Stimulated activated CD4-positive, alpha-beta T cell treated with anti-CD3 and anti-CD28 coated beads, TNF-alpha, amount 100 ng/mL, for 4 hours (primary cell): ENCODE measurements at places on chromosomes 13 and 19.
A peak's percentile ranks its signal among the peaks of the same experiment; 100 is the strongest.

DNA sequence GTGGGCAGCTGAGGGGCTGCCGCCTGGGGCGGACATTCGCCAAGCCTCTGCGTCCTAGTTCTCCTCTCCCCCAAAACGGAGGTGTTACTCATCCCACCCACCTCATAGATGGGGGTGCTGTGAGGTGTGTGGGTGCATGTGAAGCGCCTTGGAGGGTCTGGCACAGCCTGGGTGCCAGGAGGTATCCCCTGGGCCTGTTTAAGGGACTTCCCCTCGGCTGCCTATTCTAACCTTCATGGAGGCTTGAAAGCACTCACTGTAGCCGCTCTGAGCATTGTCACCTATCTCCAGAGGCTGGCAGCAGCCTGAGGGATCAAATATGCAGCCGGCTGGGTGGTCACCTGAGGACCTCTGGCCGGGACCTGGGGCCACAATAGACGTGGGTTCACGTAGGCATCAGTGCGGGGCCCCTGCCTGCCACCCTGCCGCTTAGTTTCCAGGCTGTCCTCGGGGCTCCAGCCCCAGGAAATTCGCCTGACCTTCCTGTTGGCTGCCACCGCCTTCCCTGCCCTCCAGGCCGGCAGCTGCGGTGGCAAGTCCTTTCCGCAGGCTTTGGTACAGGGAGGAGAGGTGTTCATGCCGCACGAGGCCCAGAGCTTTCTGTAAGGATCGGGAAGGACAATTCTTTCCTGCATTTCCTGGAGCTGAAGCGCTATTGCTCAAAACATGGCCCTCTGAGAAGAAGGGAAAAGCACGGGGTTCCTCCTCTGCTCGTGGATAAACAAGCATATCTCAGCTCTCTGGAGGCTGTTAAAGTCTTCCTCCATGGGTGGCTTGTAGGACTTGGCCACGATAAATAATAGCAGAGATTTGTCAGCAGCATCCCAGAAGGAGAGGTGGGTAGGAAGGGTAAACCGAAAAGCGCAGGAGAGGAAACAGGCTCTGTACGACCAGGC lies 4.6 kb downstream of the COL4A2 start:
- no peak for DNase-seq

DNA sequence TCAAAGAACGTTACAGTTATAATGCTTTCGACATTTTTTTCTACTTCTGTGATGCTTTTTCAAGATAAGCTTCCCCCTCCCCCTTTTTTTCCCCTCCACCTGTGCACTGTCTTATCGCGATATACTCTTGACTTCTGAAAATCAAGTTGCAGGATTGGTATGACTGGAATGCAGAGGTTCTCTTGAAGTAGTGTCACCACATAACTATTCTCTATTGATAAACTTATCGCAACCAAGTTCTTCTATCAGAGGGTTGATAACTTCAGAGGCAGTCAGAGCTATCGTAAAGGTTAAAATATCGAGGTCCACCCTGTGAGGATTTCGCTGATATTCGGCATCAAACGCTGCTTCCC lies 820 bp downstream of the EID2 start:
- no peak for DNase-seq

GRCh38 chr13:60327511-60327910 lies 69.5 kb upstream of the TDRD3 start:
- DNase-seq, result no peak

DNA sequence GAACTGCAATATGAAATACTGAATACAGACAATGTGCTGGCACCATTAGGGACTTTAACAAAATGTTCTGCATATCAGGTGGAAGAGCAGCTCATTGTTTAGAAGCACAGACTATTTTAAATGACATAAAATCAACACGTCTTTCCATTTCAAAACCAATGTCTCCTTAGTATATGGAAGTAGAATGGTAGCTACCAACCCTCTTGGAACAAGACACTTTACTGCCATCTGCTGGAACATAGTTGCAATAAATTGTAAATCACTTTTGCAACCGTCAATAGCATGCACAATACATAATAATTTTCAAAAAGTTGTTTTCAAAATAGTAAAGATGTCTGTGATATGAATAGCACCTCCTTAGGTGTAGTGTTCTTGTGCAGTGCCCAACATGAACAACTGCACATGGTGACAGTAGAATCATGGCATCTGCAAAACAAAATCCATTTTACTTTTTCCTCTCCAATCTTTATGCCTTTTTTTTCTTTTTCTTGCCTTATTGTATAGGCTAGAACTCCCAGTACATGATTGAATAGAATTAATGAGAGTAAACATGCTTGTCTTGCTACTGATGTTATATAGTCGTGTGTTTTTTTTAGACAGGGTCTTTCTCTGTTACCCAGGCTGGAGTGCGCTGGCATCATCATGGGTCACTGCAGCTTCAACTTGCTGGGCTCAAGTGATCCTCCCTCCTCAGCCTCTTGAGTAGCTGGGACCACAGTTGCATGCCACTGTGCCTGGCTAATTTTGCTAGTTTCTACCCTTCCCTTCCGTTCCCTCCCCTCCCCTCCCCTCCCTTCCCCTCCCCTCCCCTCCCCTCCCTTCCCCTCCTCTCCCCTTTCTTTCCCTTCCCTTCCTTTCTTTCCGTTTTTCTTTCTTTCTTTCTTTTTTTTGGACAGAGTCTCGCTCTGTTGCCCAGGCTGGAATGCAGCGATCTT lies 7.8 kb upstream of the LYPD5 start:
- DNase-seq, result no peak

GRCh38 chr13:36528105-36528504 lies 95.8 kb downstream of the CCNA1 start:
- DNase-seq, result no peak

DNA sequence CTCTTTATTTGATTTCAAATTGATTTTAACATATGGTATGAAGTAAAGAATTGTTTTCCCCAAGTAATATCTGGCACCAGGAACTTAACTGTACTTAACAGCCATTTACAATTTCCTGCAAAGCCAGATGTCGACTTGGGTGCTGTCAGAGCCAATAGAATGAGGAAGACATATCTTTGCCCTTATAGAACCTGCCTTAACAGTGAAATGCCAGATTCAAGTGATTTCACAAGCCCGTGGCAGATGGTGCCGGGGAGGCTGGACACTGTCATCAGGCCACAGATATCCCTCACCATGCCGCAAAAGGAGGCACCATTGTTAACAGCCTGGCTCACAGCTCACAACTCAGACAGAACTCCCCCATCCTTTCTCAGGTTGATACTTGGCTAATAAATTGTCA lies 48.7 kb downstream of the ESD start:
- DNase-seq, result no peak

DNA sequence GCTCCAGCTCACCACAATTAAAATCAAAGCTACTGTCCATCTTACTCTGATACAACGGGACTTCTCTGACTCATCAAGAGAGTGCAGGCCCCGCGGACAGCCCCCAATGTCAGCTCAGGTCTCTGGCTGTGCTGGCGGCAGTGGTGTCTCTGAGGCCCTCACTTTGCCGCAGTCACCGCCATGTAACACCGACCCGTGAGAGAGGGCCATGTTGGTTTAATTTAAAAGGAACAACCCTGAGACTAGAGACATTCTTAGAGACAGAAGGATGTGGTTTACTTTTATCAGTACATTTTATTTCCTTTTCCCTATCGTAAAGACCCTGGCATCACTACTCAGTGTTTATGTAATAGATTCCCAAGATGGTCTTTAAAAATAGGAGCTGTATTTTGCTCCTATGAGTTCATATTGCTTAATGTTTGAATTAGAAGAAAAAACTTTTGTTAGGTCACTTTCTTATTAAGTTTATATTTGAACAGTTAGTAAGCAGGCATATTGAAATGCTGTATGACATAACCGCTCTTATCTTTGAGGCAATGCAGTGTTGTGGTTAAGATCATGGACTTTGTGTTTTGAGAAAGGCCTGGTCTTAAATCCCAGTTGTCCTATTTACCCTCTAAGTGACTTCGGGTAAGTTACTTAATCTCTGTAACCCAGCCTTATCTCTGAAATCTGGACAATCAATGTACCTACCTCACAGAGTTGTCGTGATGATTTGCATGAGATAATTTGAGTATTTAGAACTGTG lies 23.4 kb downstream of the DGKH start:
- DNase-seq, result no peak

- no peak for DNase-seq
These were observed 69.2 kb downstream of the INSR start for GRCh38 chr19:7224995-7225394.

DNA sequence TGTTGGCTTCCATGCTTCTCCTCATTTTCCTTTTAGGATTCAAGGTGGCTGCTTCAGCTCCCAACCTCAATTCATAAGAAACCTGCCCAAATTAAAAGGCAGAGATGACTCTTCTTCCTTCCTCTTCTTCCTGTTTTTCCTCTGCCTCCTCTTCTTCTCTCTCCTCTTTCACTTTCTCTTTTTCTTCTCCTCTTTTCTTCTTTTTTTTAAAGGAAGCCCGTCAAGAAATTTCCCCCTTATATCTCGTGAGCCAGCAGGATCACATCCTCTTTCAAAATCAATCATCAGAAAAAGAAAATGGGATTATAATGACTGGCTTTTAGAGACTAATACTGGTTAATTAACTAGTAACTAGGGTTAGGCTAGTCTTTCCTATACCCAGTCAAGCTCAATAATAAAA lies 220.3 kb downstream of the NBEA start:
- no peak for DNase-seq

DNA sequence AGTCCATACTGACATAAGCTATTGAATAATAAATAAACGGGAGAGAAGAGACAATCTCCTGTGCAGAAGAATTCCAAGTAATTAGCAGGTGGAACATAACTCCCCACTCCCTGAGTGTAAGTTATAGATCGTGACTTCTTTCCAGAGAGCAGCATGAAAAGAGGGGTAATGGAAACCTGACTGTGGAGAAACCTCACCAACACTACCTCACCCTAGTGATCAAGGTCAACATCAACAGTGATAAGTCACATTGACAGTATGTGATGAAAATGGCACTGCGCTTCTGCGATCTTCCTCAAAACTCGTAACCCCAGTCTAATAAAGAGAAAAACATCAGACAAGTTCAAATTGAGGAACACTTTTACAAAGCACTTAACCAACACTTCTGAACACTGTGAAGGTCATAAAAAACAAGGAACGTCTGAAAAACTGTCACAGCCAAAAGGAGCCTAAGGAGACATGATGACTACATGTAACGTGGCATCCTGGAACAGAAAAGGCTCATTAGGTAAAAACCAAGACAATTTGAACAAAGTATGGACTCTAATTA lies 19.8 kb downstream of the CAB39L start:
- DNase-seq, result no peak

DNA sequence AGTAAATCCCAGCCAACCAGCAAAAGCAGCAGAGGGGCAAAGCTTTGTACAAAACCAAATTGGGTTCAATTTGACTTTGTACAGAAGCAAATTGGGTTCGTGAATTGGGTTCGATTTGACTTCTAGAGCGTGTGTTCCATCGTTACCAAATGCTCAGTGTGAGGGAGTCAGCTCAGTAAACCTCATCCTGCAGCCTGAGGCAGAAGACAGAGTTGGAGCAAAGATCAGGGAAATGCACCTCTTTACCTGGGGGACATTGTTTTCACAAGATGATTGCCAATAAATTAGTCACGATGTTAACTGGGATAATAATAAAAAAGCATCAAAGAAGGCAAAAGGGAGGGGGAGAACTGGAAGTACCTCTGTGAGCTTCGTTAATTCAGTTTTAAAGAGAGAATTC lies 1.5 kb downstream of the RAB20 start:
- DNase-seq, result no peak

- DNase-seq, result no peak
These were observed 320.1 kb downstream of the MTUS2 start for GRCh38 chr13:29140277-29140676.

DNA sequence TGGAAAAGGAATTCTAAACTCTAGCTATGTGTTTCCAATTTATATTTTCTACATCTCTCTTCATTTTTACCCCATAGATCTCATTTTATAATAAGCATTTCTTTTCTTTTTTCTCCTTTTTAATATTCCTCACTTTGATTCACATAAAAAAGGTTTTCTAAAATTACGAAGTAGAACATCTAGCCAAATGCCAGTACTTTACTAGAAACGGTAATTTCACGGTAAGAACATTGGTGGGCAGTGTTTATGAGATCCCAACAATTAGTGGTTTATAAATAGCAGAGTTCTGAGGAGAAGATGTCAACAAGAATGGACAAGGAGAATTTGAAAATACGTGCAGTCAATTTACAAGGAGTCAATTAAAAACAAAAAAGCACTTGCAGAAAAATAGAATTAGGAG lies 94.8 kb downstream of the PCDH9 start:
- DNase-seq, result no peak

- no peak for DNase-seq
These were observed 812.7 kb upstream of the MIR17HG start for GRCh38 chr13:90534617-90535370.

GRCh38 chr13:51523082-51523518 lies 61.2 kb upstream of the WDFY2 start:
- no peak for DNase-seq

DNA sequence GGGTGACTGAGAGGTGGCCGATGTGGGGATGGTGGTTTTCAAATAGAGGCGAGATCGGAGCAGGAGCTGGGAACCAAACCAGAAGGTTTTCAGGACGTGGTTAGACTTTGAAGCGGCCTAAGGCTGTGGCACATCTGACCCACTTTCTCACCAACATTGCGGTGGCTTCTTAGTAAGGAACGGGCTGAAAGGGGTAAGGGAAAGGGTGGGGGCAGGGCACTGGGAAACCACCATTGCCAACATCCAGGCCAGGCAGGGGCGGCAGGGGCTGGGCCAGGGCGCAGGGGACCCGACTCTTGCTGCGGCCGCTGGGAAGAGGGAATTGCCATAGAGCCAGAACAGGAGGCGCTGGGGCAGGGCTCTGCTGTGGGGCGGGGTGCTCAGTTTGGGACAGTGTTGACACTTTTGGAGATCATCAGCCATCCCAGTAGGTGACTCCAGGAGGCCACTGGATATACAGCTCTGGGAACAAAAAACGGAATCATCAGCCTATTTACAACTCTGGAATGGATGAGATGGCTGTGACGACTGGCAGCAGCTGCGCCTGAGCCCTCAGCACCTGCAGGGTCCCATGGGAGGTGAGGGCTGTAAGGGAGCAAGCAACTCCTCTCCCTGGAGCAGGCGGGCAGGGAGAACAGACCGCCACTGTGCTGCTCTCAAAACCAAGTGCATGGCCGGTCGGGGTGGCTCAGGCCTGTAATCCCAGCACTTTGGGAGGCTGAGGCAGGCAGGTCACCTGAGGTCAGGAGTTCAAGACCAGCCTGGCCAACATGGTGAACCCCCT lies 52.2 kb downstream of the IRS2 start:
- DNase-seq, result no peak

DNA sequence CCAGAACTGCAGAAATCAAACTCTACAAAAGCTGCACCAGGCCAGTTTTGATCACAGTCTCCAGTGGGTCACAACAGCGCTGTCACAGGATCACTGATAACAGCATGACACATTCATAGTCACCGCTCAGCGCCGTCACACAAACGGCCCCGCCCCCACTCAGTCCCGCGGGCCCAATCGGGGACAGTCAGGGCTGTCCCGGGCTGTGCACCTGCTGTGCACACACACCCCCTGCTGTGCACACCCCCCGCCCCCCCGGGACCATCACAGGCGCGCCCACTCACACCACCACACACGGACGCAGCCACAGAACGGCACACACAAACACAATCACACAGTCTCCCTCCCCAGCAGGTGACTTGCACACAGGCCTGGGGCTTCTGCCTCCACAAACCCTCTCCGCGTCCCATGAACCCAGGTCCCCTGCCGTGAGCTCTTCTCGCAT lies 435 bp upstream of the ZNF382 start:
- peak; percentile 81 for DNase-seq

GRCh38 chr13:31697290-31697689 lies 42.0 kb upstream of the RXFP2 start:
- no peak for DNase-seq

- DNase-seq, result no peak
These were observed 19.2 kb downstream of the SLC27A1 start for GRCh38 chr19:17489392-17490030.
